ENCODE measurements at places on chromosomes 2 and 18.

DNA sequence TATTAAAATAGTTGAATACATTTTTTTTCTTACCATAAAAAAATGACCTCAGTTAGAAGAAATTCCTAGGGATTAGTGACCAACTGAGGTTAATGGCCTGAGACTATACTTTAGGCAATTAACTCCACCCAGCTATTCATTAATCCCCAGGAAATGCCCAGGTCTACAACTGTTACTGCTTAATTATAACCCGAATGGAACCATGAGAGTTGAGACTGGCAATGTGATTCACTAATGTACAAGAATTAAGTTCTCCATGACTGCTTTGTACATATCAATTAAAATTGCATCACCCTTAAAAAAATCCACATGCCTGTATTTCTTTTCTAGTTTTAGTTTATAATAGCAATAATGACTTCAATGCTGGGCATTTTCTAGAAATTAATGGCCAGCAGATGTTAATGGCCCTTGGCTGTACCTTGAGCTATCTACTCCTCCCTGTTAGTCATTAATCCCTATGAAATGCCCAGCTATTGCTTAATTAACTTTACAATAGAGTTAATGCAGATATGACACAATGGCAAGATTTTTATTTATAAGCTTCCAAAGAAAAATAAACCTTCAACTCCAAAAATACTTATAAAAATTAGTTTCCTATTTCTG, 44.1 kb downstream of the ERBB4 start:
- DNase-seq, result no peak

DNA sequence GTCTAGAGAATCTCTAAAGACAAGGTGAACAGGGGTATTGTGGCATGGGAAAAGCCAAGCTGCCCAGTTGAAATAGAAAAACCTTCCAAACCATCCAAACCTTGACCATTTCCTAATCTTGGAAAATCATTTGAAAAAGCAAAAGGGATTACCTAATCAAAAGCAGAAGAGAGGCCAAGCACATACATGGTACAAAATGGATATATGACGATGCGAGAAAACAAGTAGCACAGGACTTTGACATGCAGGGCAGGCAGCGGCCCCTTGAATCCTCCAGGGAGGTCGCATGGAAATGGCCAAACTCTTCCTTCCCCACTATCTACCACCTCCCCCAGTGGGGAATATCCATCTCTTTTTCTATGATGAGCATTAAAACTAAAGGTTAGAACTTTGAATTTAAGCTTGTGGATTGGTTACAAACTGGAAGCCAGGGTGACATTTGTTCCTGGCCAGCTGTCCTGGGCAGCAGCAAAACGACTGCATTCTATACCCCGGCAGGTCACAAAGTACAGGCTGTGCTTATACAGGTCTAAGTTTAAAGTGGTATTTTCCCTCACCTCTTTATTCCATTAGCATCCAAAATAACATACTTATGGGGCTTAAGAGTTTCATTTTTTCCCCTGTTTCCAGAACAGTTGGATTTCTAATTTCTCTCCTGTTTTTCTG, 24.7 kb downstream of the MYOM1 start:
- DNase-seq, result no peak

DNA sequence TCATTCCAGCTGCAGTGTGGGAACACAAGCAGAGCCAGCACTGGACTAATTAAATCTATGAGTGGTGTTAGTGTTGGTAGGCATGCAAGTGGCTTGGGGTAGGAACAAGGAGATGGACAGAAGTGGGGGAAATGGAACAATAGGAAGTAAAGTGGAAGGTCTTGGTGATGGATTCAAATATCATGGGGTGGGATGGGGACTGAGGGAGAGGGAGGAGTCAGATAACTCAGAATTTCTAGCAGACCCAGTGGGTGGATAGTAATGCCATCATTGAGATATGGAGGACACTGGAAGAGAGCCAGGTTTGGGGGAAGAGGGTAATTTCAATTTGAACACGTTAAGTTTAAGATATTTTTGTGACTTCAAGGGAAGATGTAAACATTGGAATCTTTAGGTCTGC, 2.9 kb upstream of the LNPK start:
- no peak for DNase-seq

GRCh38 chr2:62455957-62456692, 49.9 kb downstream of the TMEM17 start:
- no peak for DNase-seq

- no peak for DNase-seq
Observed at GRCh38 chr2:95390881-95391321, 11.6 kb upstream of the FAHD2A start.

DNA sequence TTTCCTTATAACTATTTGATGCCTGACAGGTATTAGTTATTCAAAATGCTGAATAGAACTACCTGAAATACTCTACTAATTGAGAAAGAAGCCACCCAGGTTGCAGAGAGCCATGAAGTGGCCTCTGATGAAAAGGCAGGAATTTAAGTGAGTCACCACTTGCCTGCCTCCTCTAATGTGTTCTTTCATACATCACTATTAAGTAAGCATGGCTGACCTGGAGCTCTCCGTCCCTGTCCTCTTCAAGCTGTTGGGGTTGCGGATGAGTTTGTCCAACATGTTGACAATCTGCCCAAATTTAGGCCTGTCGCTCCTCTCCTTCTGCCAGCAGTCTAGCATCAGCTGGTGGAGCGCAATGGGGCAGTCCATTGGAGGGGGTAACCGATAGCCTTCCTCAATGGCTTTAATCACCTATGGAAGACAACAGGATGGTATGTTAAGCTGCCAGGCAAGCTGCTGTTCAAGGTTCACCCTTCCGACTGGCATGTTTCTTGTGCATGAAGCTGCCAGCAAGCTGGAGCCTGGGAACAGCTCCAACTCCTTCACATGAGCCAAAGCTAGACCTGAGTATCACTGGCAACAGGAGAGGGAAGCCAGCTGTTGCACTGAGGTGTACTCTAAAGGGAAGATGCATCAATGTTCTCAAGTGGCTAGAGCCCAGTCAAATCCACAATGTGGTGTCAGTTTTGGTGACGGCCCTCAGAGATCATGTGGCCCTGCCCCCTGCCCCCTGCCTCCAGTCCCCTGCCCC, 142.2 kb downstream of the EPHA4 start:
- no peak for DNase-seq

- DNase-seq, result no peak
Observed at GRCh38 chr2:159591221-159591620, 25.1 kb downstream of the BAZ2B start.

DNA sequence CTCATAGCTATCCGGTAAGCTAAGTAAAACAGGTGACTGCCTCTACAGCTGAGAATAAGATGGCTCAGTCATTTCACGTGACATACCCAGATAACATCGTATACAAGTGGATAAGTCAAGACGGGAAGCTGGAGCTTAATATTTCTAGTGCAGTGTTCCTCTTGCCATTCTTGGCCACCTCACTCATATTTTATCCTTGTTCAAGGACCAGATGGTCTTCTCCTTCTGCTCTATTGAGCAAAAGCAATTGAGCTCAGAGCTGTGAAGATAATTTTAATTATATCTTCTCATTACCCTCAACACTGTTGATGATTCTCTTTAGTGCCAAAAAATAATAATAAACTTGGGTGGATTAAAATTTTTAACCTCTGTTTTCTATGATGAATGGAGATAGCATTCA, 201.1 kb downstream of the DCC start:
- no peak for DNase-seq

GRCh38 chr18:74945774-74946545, 263.0 kb downstream of the PTGR3 start:
- no peak for DNase-seq

DNA sequence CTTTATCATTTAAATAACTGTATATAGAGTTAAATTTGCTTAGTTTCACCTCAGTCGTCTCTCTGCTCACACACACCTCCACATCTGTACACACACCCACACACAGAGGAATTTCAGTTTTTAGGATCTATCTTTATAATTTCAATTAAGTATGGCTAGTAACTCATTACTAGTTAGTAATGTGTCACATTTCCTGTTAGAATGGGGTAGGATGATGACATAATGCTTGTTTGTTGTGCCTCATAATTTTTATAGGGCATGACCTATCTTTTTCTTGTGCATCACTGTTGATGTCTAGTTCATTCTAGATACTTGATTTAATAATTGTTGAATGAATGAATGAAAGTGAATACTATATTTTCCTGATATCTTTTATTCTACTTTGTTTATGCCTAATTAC, 108.6 kb downstream of the AGPS start:
- no peak for DNase-seq

DNA sequence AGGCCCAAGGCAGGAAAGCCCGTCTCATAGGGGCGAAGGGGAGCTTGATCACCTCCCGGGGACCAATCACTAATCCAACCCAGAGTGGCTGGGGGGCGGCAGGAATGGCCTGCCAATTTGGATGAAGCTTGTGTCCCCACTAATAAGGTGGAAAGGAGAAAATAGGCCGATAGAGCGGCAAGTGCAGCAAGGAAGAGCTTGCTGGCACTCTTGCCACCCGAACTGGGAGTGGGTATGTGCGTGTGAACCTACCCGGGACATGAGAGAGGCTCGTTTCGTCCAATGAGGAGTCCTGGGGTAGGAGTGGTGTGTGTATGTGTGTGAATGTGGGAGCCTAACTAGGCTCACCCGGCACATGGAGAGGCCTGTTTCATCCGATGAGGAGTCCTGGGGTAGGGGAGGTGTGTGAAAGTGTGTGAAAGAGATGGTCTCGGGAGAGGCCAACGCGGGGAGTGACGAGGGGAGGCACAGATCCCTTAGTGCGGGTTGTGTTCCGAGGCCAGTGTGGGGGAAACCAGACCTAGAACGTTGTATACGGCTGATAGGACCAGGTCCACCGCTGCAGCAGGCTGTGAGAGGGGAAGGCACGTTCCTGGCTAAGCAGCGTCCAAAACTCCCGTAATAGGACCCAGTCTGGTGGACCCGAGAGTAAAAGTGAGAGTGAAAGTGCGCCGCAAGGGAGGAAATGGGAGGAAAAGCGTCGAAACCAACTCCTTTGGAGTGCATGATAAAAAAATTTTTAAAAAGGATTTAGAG, 47.1 kb upstream of the SELENOI start:
- DNase-seq, result no peak

- no peak for DNase-seq
Observed at GRCh38 chr18:41734917-41735316, 220.1 kb upstream of the PIK3C3 start.

- no peak for DNase-seq
Observed at GRCh38 chr2:208255557-208256106, 761 bp upstream of the IDH1 start.

- no peak for DNase-seq
Observed at GRCh38 chr18:58891776-58892175, 27.1 kb downstream of the ZNF532 start.

DNA sequence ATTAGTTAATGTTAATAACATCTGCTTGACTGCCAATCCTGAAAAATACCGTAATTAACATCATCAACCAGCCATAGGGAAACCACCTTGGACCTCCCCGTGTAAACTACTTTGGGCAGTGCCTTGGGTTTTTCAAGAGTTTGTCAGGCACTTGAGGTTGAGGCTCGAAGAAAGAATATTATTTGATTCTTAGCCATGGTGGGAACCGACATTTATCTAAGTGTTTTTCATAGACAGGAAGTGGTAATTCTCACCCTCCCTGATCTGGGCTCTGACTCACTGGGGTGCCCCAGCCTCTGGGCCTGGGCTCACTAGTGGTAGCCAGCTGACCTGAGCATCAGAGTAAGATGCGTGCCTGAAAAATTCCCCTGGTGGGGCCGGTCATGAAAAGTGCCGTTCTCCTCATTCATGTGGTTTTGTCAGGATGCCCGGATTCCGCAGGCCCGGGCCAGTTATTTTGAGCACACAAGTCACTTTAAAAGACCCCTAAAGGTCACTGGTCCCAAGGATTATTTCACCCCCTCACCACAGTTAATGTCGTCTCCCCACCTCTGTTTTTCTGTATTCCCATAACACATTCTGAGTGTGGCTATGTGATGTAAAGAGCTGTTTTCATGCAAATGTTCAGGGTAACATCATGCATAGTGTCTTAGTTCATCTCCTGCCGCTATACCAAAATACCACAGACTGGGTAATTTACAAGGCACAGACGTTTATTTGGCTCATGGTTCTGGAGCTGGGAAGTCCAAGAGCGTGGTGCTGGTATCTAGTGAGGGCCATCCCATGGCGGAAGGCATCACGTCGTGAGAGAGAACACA, 21.6 kb upstream of the SPATA3 start:
- no peak for DNase-seq

GRCh38 chr2:221529943-221530652, 42.0 kb downstream of the EPHA4 start:
- DNase-seq, result no peak

DNA sequence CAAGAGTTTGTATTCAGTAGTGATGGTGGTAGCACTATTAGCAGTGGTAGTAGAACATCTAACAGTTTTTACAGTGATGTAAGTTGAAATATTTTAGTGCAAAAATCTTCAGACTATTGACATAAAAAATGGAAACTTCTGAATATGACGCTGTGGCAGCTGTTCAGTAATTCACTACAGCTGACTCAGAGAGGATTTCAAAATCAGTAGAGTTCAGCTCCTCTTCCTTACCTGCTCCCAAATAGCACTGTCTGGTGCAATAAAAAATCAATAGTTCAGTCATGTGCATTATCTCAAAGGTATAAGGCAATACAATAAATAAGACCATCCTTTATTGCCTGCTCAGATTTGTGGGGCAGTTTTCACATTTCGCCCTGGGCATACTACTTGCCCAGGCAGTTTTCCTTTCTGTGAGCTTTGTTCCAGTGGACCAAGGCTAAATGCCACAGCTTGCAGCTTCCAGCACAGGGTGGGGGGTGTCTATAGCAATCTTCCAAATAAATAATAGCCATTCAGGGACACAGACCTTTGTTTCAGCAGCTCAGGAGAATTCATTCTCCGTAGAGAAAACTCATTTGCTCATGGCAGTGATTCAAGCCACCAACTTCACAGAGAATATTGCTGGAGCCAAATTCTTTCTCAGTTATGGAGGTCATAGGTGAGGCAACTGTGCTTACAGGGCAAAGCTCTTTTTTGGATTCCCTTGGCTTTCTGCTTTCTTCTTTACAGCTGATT, 33.9 kb upstream of the GORASP2 start:
- DNase-seq, result no peak

- DNase-seq, result no peak
Observed at GRCh38 chr2:70123051-70123828, 36.0 kb downstream of the PCBP1 start.

DNA sequence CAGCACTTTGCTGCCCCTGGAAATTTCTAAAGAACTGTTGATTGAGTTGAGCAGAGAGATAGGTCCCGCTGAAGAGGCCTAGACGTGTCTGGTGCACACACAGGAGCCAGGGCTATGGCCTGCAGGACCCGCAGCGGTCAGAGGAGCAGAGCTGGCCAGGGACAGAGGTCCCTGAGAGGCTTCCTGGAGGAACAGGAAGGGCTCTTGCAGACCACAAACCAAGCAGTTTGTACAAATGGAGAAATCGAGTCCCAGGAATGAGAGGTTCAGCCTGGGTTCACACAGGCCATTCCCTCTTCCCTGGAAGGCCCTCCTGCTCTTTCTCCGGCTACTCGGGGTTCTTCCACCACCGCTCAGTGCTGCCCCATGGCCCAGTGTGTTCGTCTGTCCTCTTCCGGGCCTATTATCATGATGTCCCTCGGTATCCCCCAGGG, 1.2 kb upstream of the BIN1 start:
- no peak for DNase-seq

DNA sequence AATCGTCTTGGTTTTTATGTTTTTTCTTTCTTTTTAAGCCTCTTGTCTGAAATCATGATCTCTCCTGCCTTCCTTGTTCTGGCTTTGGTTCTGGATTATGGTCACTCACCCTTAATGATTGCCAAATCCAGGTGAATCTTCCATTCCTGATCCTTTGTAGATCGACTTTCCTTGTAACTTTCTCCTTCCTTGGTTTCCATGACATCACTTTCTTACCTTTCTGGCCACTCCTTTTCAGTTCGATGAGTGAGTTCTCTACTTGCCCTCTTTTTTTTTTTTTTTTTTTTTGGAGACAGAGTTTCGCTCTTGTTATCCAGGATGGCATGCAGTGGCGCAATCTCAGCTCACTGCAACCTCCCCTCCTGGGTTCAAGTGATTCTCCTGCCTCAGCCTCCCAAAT, 139.1 kb upstream of the LTBP1 start:
- no peak for DNase-seq
